ENCODE measurements at places on chromosomes 2 and 18. TPM values are rescaled to one million over a fixed set of nuclear protein-coding genes. Genes with fewer than 3 reads are reported as not detected.

OSBPL6 gene
- 14.1 TPM for total RNA-seq

CD28 gene
- 0.69 TPM for total RNA-seq

LYPD6B gene
- total RNA-seq: 5.8 TPM

NEU4 gene
- 0.92 TPM for total RNA-seq

STK25 gene
- total RNA-seq: 204 TPM

SS18 gene
- total RNA-seq: 61.1 TPM

AKAIN1 gene
- total RNA-seq: not detected

POTEJ gene
- total RNA-seq: 0.46 TPM

SMAD2 gene
- 59.5 TPM for total RNA-seq

CPS1 gene
- 3.2 TPM for total RNA-seq

LCT gene
- not detected for total RNA-seq

NAB1 gene
- total RNA-seq: 56.3 TPM

SCN3A gene
- total RNA-seq: 197 TPM

PKP4 gene
- 105 TPM for total RNA-seq

MARCHF4 gene
- 13.6 TPM for total RNA-seq

CROCC2 gene
- total RNA-seq: 1.4 TPM

COL4A3 gene
- 1.8 TPM for total RNA-seq

RRM2 gene
- 14.1 TPM for total RNA-seq

ZNF521 gene
- total RNA-seq: 67.1 TPM

METTL8 gene
- total RNA-seq: 23.5 TPM

NRP2 gene
- total RNA-seq: 67.8 TPM

MAL gene
- total RNA-seq: not detected

NPHP1 gene
- total RNA-seq: 12.9 TPM

BCL2 gene
- total RNA-seq: 21.2 TPM

GBX2 gene
- 10.4 TPM for total RNA-seq

THUMPD2 gene
- total RNA-seq: 13.4 TPM

HRH4 gene
- total RNA-seq: 0.23 TPM

GALNT13 gene
- total RNA-seq: 37.8 TPM

SIX2 gene
- not detected for total RNA-seq

KRCC1 gene
- 16.4 TPM for total RNA-seq

RESP18 gene
- total RNA-seq: 1.8 TPM

PLEK gene
- total RNA-seq: 3.7 TPM

GALNT3 gene
- total RNA-seq: 4.6 TPM

C18orf32 gene
- 88.8 TPM for total RNA-seq

ELOA2 gene
- not detected for total RNA-seq

GNAL gene
- 122 TPM for total RNA-seq

CNDP1 gene
- total RNA-seq: 0.23 TPM

RGPD3 gene
- total RNA-seq: 1.2 TPM

HADHB gene
- 58.1 TPM for total RNA-seq

NEB gene
- 3.2 TPM for total RNA-seq

Data from diencephalon (tissue), 1 donor.